ENCODE measurements at places on chromosomes 1 and 21.

DNA sequence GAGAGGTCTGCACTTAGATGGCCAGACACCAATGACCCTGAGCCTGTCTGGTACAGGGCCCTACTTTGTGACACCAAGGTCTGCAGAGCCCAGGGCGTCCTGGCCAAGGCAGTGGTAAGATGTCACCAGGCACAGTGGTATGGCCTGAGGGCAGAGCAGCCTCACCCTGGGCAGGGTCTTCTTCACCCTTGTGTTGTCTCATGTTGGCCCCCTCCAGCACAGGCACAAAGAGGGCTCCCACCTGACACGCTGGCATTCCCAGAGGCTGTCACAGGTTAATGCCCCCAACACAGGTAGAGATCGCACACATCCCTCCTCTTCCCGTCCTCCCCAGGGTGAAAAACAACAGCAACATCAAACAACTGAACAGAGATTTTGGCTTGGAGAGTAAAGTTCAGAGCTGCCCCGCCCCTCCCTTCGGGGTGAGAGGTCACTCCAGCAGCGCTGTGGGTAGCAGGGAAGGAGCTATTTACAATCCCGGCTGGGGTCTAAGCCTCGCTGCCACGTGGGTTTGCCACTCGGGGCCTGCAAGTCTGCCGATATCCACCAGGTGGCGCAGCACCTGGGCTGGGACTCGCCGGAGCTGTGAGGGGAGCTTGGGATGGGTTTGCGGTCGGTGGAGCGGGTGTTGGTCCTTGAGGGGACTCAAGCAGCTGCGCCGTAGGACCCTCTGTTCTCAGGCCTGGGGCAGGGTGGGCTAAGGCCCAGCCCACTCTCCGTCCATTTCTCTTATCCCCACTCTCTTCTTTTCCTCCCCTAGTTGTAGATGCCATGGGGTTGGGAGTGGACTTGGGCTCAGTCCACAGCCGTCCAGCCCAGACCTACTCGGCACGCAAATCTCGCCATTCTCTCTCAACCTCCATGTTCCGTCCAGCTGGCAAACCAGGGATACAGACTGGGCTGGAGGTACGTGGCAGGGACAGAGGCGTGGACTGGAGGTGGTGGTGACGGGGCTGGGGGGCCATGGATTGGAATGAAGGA, 12.7 kb downstream of the EFNA3 start:
- peak; percentile 80 for DNase-seq

GRCh38 chr1:202599669-202600431, 110.4 kb downstream of the SYT2 start:
- peak; percentile 57 for DNase-seq

DNA sequence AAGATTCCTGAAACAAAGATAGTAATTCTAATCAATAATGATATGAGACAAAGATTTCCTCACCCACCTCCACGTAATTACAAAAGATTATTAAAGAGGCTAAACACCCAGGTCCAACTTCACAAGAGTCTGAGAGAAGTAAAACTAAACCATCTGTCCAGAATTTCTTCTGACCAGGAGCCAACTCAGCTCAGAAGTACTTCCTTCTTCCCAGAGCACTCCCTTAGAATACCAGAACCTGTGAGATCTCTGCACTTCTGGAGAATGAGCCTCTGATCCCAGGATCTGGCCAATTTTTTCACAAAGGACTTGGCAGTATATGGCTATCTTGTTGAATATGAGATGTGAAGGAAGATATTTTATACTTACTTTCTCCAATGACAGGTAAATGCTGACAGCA, 120.6 kb upstream of the PALMD start:
- DNase-seq: no peak

GRCh38 chr21:28235169-28235895, 757.3 kb downstream of the LTN1 start:
- DNase-seq: no peak

GRCh38 chr1:31434101-31434871, 21.3 kb downstream of the SERINC2 start:
- no peak for DNase-seq

- no peak for DNase-seq
Observed at GRCh38 chr1:180785887-180786286, 126.8 kb upstream of the KIAA1614 start.

DNA sequence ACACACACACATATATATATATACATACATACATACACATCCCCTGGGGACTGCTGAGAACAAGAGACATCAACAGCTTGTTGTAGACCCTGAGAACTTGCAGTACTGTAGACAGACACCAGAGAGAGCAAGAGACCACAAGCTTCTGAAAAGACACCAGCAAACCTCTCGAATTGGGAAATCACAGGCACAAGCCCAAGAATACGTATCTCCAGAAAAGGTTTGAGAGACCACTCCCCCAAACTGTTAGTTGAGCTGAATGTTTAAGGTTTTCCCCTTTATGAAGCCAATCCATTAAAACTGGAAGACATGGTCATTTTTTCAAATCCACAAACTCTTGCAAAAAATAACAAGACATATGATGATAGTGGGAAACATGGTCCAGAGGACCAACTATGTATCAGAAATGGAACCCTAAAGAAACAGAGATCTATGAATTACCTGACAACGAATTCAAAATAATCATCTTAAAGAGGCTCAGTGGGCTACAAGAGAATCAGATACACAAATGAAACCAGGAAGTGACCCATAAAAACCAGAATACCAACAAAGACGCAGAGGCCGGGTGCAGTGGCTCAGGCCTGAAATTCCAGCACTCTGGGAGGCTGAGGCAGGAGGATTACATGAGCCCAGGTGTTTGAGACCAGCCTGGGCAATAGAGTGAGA, 45.1 kb downstream of the SLC2A1 start:
- peak; percentile 65 for DNase-seq

GRCh38 chr1:247459507-247459906, 1.6 kb upstream of the OR2B11 start:
- no peak for DNase-seq

- no peak for DNase-seq
Observed at GRCh38 chr1:22141554-22142314, 1.2 kb downstream of the WNT4 start.

- DNase-seq: no peak
Observed at GRCh38 chr1:87230501-87230900, 98.2 kb upstream of the LMO4 start.

Data from germinal center (tissue), 1 donor.